ENCODE measurements at places on chromosomes 2 and 18. TPM values are rescaled to one million over a fixed set of nuclear protein-coding genes. Genes with fewer than 3 reads are reported as not detected.

The PIEZO2 gene
- total RNA-seq, result not detected

The TRABD2A gene
- 62.2 TPM for total RNA-seq

The EHD3 gene
- 1.9 TPM for total RNA-seq

The NAT8 gene
- total RNA-seq, result not detected

The KANSL3 gene
- total RNA-seq, result 51.8 TPM

The MAP4K3 gene
- total RNA-seq, result 24.1 TPM

The EML6 gene
- 0.44 TPM for total RNA-seq

The TUBA3D gene
- not detected for total RNA-seq

The TNFRSF11A gene
- 22.9 TPM for total RNA-seq

The TEX44 gene
- not detected for total RNA-seq

The IL1B gene
- total RNA-seq, result 0.44 TPM

The LGALSL gene
- total RNA-seq, result 2.5 TPM

The SH2D6 gene
- 0.70 TPM for total RNA-seq

The ABCA12 gene
- total RNA-seq, result not detected

The PTH2R gene
- 0.10 TPM for total RNA-seq

The IDH1 gene
- total RNA-seq, result 23.8 TPM

The ABCG8 gene
- not detected for total RNA-seq

The UGT1A10 gene
- not detected for total RNA-seq

The KCNJ3 gene
- total RNA-seq, result not detected

The DARS1 gene
- 132 TPM for total RNA-seq

The TSGA10 gene
- total RNA-seq, result 4.1 TPM

The UGT1A4 gene
- total RNA-seq, result not detected

The EMILIN2 gene
- total RNA-seq, result 28.0 TPM

The KATNAL2 gene
- 0.27 TPM for total RNA-seq

The SERPINB13 gene
- total RNA-seq, result not detected

The TRIM43 gene
- not detected for total RNA-seq

The ALPG gene
- total RNA-seq, result not detected

Measured in activated T-helper 1 cell treated with anti-CD3 and anti-CD28 coated beads, Interleukin-12 subunit alpha, Interleukin-12 subunit beta, Interleukin-2, Interleukin-4 antibody, amounts not matched to agents 30 ng/mL and 10 ng/mL and 1 ng/mL, durations not matched to agents 14 hours and 24 hours and 36 hours (primary cell).